ENCODE measurements at places on chromosomes 13 and 19.
A peak's percentile ranks its signal among the peaks of the same experiment; 100 is the strongest.

DNA sequence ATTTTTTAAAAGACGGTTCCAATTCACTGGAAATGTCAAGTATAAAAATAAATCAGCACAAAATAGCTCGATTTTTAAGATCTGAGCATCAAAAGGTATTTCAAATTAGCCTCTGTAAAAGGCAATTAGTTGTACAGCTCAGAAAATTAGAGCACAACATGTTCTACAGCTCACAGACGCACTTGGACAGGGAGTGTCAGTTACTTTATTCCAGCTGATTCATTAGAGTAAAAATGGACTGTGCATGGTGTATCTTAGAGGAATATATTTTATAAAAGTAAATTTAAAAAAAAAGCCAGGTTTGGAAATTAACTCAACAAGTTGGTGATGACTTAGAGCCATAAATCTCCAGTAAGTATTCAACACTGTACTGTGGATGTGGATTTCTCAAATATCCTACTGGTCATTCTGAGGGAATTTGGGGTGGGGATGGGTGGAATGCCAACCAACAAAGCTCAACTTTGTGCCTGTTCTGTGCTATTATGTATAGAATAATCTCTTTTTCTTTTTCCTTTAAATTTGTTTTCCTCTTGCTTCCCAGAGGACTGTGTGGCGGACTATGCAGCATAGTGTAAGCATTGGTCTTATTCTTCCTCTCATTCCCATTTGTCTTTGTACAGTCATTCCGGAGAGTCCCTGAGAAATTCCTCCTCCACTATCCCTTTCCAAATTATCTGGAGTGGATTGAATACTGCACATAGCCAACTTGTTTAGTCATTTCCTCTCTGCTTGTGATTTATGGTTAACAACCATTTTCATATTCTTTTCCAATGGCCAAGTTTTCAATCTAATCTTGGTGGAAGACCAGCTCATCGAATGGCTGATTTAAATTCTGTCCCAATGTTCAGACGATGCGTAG, 169.3 kb downstream of the DCT start:
- no peak for DNase-seq

DNA sequence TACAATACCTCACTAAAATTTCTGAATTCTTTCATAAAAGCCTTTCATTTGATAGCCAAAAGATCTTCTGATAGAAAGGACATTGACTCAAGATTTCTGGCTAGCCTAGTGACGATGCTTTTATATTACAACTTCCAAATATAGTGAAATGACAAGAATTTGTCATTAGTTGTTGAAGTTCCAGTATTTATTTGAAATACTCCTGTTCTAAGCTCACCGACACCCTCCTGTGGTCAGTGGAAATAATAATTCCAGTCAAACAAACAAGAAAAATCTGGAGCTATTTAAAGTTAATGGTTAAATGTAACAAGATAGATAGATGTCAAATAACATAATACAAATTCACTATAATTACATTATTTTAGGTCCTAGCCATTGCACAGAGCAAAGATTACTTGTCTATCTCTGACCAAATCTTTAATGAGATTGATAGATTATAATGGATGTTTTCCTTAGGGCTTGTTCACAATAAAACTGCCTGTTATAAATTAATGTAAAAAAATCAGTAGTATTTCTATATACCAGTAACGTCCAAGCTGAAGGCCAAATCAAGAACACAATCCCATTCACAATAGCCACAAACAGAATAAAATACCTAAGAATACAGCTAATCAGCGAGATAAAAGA, 195.5 kb downstream of the RGCC start:
- peak; percentile 63 for DNase-seq

GRCh38 chr19:42081584-42082203, 5.7 kb downstream of the ZNF574 start:
- peak; percentile 35 for DNase-seq

DNA sequence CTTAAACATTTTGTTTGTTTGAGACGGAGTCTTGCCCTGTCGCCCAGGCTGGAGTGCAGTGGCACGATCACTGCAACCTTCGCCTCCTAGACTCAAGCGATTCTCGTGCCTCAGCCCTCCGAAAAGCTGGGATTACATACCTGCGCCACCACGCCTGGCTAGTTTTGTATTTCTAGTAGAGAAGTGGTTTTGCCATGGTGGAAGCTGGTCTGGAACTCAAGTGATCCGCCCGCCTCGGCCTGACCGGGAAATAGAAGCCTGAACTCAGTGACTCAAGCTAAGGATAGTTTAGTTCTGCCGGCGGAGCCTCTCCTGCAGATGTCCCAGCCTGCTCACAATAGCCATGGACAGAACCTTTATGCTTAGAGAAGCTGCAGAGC, 53.0 kb upstream of the ZNF254 start:
- DNase-seq, result peak; percentile 56

DNA sequence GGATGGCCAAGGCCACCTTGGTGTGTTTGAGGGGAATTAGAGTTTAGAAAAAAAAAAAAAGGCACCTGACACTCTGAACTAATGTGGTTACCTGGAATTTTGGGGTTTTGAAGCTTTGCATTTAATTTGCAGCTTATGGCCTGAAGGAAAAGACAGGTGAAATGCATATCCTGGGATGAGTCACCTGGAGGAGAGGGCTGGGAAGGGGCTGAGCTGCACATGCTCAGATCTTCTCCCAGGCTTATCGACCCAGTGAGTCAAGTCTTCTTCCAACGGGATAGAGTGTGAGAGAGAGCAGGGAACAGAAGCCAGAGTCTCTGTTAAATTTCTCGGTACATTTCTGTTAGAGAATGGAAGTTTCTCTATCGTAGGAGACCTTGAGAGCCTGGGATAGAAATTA, 29.7 kb upstream of the ALOX5AP start:
- DNase-seq, result no peak

DNA sequence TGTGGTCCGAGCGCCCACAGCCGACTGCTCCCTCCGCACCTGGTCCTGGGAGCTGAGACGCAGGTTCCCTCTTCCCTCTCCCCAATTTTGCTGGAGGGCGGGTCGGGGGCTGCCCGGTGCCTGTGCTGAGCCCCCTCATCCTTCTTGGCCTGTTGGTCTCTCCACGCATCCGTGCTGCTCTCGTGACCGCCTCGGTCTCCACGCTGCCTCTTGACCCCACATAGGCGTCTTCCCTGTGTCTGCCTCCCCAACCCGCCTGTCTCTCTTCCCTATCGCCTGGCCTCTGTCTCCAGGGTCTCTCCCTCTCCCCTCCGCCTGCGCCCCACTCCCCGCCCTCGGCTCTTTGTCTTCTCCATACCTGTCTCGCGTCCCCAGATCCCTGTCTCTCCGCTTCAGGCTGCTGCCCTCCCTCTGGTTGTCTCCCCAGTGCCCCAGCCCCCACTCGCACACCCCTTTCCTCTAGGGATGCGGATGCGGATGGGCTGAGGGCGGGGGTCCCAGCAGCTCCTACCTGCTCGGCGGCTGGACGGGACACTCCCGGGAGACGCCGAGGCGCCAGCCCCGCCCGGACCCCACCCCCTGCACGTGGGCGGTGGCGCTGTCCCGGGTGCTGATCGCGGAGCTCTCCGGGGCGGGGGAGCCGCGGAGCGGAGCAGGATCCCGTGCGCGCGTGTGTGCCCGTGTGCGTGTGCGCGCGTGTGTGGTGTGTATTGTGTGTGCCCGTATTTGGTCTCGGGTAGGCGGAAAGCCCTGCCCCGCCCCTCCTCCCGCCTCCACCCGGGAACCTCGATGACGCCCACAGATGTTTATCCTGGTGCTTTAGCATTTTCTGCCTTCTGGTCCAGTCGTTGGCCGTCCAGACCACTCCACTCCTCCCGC, at the start of gene SYT5:
TSS of gene SYT5 (minus strand) at position 684 of the 879 bp plus-strand sequence. CDS start 1,248 bp downstream, outside the sequence.
- DNase-seq, result peak; percentile 78

- DNase-seq, result no peak
Measured at GRCh38 chr19:1116726-1117581, 13.2 kb downstream of the GPX4 start.

GRCh38 chr13:45711951-45712350, 9.8 kb downstream of the CBY2 start:
- no peak for DNase-seq

DNA sequence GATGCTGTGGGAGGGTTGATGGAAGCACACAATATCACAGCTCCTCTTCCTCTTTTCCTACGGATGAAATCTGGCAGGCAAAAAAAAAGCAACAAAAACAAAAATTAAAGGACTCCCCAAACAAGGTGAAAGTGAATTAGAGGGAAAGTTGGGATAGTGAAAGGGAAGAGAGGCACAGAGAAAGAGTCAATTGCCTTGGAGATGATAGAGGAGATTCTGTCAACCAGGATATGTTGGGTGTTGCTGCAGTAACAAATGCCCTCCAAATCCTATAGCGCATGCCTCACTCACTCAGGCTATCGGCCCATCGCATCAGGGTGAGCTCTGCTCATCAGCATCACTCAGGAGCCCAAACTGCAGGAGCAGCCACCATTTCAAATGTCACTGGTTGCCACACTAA, 119.1 kb downstream of the DLEU7 start:
- DNase-seq, result no peak

DNA sequence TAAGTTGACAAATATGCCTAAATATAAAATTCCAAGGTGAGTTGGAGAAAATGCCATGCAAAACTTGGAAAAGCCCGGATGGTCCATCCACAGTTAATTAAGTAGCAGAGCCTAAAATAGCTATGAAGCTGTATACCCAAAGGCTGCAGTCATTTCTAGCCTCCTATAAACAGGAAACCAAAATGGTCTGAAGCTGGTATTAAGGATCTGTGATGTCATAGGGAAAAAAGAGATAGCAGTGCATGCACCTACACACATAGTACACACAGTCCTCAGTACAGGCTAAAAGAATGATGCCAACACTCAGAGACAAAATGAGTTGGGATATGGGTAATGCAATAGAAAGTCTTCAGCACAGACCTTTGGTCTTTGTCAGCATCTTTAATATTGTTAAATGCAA, 736.9 kb downstream of the EFNB2 start:
- no peak for DNase-seq

- DNase-seq, result no peak
Measured at GRCh38 chr19:55855160-55855559, 18.8 kb downstream of the NLRP4 start.

DNA sequence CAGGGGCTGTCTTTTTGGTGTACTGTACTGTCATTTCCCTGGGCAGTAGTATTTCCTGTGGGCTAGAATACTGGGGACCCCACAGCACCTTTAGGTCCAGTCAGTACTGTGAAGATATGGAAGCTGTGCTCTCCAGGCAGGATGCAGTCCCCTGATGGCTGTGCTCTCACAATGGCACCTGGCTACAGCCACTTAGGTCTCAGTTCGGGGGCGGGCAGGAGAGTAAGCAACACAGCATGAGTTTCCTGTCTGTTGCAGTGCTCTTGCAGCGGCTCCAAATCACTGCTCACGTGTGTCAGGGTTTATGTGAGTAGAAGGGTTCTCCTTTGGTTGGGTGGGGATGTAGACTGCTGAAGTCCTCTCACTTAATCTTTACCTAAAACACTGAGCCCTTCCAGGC, 810.4 kb downstream of the DACH1 start:
- DNase-seq, result no peak

GRCh38 chr19:1412995-1413800, 5.8 kb downstream of the DAZAP1 start:
- no peak for DNase-seq

DNA sequence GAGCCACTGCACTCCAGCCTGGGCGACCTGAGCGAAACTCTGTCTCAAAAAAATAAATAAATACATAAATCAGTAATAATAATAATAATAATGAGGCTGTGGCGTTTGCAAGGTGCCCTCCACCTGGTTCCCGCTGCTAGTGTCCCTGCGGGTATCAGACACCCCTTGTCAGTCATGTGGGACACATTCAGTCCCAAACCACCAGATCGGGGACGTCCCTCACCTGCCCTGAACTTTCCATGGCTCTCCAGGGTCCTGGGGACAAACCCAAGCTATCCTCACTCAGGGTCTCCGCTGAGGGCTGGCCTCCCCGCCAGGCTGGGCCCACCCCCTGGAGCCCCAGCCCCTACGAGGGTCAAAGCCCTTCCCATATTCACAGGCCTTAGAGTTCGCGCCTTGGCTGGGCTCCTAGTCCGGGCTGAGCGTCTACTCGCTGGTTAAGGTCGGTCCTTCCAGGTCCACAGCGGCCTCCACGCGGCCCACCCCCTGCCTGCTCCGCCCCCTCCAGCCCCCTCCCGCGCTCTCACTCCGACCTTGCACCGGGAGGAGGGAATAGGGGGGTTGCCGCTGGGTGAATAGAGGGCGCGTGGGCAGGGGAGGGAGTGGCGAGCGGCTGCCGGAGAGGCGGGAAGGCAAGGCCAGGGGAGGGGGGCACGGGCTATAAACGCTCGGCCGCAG, 349 bp upstream of the KISS1R start:
- peak; percentile 41 for DNase-seq

GRCh38 chr13:85255978-85256377, 543.2 kb downstream of the SLITRK6 start:
- no peak for DNase-seq

DNA sequence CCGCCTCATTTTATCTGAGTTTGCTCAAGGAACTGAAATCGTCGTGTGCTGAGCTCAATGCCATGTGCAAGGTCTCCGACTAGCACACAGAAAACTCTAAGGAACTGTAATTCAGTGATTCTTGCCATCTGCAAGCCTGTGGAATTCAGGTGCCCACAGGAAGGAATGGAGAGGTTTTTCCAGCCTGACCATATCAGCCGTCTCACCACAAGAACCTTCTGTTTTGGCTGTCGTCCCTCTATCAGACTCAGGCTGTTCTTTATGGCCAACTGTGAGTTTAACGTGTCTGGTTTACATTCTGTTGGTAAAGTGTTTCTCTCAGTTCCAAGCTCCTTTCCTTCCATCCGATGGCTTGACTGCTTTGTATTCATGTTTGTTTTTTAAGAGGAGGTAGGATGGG, 293.5 kb downstream of the SPRY2 start:
- no peak for DNase-seq

GRCh38 chr19:50590191-50590590, 22.0 kb upstream of the LRRC4B start:
- no peak for DNase-seq

- DNase-seq, result peak; percentile 74
Measured at GRCh38 chr13:50892210-50892944, 17.2 kb upstream of the RNASEH2B start.

GRCh38 chr13:28699246-28699645, 19.5 kb downstream of the SLC46A3 start:
- DNase-seq, result no peak

GRCh38 chr13:70714993-70715392, 606.7 kb upstream of the KLHL1 start:
- DNase-seq, result no peak

DNA sequence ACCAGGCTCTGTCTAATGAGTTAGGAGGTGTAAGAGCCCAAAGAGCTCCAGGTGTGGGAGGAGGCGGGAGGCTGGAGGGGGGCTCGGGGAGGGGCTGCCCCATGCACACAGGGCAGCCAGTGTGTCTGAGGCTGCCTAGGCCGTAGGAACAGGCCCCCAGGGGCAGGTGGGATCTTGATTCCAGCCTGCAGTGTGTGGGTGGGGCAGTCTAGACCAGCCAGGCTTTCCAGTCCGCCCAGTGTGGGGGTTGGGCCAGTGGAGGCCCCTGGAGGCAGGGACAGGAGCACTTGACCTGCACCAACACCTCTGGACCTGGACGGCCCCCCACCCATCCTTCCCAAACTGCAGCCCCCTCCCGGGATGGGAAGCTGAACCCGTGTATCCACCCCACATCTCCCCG, 5.4 kb upstream of the CAMSAP3 start:
- DNase-seq, result no peak
